ENCODE measurements at places on chromosomes 6 and 20.

GRCh38 chr6:134602123-134602522 lies 284.2 kb upstream of the SGK1 start:
- DNase-seq: no peak

- DNase-seq: no peak
Measured at GRCh38 chr6:134603561-134603960, 285.6 kb upstream of the SGK1 start.

DNA sequence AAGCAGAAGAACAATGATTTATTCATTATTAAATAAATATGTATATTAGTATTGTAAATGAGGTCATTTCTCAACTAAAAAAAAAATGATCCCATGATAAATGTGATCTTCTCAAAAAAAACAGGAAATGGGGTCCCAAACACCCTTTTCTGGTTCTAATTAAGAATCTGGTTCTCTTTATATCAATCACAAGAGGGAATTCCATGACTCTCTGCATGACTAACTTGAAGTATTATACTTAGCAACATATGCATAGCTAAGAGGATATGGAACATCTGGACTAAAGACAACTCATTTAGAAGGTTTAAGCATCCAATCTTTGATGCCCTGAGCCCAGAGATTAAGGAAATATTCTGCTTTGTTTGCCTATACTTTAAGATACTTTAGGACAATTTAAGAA lies 89.7 kb upstream of the EMILIN3 start:
- no peak for DNase-seq

DNA sequence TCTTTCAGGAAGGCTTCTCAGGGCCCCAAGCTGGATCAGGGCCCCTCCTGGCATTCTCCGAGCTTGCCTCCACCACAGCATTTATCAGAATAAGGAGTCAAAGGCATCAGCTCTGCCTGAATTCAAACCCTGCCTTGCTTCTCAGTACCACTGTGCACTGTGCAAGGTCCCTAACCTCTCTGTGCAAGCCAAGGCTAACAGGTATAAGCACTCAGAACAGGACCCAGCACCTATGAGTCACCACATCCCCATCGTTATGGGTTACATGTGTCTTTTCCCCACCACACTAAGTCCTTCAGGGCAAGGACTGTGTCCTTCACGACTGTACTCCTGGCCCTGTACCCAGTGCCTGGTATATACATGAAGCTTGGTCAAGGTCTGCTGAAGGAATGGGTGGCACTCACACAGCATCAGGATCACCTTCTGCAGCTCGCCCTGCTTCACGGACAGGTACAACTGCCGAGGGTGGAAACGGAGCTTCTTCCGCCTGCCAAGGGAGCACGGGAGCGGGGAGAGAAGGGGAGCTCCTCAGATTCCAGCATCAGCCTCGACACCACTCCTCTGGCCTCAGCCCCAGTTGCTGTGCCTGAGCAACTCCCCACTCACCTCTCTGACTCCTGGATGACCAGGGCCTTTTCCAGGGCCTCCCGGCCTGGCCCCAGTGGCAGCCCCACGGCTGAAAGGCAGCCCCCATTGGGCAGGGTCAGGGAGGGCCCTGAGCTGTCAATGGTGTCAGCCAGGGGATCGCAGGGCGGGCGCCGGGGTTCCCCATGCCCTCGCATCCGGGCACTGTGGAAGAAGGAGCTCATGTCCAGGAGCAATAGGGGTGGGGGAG lies 8.6 kb upstream of the SLC44A4 start:
- no peak for DNase-seq

- peak; percentile 50 for DNase-seq
Measured at GRCh38 chr20:44215125-44215524, 4.6 kb upstream of the OSER1 start.

- no peak for DNase-seq
Measured at GRCh38 chr20:50681359-50682064, 9.8 kb downstream of the RIPOR3 start.

- no peak for DNase-seq
Measured at GRCh38 chr20:37686762-37687477, 6.9 kb upstream of the CTNNBL1 start.

- DNase-seq: no peak
Measured at GRCh38 chr6:170057034-170057734, 233.7 kb downstream of the DLL1 start.

DNA sequence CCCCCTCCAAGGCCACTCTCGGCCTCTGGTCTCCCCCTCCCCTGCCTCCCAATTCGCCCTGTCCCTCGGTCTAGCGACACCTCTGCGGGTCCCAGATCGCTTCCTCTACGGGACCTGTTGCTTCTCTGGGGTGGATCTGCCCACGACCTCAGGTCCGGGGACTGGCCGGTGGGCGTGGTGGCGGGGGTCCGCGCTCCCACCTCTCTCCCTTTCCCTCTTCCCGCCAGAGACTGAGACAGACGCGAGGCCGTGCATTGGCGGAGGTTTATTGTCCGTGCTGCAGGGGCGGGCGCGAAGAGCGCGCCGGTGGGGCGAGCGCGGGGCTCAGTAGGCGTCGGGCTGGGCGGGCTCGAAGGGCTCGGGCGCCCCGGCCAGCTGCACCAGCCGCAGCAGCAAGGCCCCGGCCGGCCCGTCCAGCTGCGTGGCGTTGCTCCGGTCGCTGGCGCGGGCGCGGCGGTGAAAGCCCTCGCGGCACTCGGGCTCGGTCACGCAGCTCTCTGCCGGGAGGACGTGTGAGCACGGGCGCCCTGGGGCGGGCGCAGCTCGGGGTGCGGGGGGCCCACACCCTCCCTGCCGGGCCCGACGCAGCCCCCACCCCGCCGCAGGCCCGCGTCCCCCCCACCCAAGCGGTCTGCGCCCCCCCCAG lies 2.1 kb downstream of the AVP start:
- DNase-seq: peak; percentile 16

DNA sequence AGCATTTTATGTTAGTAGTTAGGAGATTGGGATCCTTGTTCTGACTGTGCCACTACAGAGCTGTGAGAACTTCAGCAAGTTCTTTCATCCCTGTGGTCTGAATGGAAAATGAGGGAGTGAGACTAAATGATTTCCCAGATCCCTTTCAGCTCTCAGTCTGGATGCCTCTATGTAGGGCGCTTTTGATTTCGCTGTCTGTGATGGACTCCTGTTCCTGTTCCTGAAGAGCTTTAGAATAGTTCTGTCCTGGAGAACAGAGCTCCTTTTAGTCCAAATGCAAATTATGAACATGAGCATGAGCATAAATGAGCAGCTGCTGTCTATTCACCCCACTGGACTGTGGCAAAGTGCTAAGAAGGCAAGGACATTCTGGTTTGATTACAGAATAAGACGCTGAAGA lies 61.4 kb upstream of the NT5E start:
- peak; percentile 44 for DNase-seq

DNA sequence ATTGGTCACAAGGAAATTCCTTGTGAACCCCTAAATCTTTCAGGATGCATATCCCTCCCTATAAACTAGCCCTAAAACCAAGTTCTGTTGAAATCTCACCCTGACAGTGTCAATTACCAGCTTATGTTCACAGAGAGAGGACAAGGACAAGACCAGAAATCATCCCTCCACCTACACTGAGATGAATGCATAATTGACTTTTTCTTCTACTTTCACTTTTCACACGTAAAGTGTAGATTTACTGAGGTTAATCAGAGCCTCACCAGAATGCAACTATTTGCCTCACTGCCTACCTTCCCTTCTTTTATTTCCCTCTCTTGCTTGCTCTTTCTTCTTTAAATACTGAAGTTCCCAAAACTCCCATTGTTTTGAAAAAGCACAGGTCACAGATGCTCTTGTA lies 15.3 kb upstream of the NKAIN2 start:
- DNase-seq: no peak

GRCh38 chr6:167091805-167092107 lies 31.1 kb upstream of the CCR6 start:
- no peak for DNase-seq

GRCh38 chr20:48295966-48296421 lies 510.7 kb upstream of the SULF2 start:
- DNase-seq: no peak

GRCh38 chr6:24721461-24722215 lies 2.7 kb upstream of the C6orf62 start:
- no peak for DNase-seq

- DNase-seq: no peak
Measured at GRCh38 chr20:47027042-47027441, 132.4 kb downstream of the EYA2 start.

DNA sequence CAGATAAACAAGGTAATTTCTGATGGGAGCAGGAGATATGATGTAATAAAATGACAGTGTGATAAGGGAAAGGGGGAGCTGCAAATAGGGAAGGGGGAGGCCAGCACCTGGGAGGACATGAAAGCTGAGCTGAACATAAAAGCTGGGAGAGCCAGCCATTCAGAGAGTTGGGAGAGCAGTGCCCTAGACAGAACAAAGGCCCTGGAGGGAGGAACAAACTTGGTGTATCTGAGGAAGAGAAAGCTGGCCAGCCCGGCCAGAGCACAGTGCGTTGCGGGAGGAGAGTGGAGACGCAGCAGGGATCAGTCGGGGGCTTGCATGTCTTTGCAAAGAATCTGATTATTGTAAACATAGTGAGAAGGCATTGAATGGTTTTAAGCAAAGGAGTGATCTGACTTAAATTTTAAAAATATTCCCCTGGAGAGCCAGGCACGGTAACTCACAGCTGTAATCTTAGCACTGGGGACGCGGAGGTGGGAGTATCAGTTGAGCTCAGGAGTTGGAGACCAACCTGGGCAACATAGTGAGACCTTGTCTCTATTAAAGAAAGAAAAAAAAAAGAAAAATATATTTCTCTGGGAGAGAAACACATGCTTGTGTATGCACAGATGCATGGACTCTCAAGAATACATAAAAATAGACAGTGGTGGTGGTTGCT lies 318.2 kb downstream of the ZFAND3 start:
- peak; percentile 37 for DNase-seq

DNA sequence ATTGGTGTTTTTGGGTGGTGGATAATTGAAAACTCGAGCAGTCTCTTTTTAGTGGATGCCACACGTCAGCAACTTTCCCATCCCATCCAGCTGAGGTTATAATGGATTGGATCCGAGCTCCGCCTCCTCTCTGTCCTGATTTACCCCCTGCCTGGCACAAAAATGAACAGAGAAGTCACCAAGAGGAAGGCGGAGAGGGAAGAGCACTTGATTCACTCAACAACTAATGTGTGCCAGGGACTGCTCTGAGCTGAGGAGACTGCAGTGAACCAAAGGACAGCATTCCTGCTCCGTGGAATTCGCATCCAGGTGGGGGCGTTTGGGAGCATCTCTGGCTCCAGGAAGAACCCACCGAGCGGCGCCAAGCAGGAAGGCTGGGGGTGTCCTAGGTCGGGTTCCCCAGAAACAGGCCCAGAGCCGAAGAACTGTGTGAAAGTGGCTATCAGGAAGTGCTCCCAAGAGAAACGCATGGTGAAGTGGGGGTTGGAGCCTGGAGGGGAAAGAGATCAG lies 95.8 kb upstream of the NAA20 start:
- no peak for DNase-seq

- DNase-seq: no peak
Measured at GRCh38 chr6:80250391-80250997, 144.0 kb downstream of the BCKDHB start.

GRCh38 chr20:6169251-6169650 lies 46.4 kb upstream of the FERMT1 start:
- no peak for DNase-seq

DNA sequence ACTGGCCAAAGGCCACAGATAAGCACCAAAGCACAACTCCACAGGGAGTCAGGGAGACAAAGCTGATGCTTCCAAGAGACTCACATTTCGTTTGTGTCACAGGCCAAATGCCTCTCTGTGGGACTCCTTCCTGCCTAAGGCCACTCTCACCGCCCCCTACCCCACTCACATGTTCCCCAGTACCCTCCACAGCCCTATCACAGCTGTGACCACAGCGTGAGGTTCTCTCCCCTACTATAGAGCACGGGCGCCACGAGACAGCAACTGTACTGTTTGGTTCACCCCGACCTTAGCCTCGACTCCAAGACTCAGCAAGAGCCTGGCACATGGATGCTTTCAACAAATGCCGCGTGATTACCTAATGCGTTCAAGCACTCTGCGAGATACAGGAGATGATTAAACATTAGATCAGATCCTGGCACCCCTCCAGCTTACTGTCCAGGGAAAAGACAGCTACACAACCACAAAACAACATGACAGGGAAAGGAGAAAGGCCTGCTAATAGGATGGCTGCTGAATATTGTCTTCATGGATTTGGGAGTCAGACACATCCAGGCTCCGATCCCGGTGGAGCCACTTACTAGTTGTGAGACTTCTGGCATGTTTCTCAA lies 105.5 kb downstream of the AGPAT4 start:
- no peak for DNase-seq

- no peak for DNase-seq
Measured at GRCh38 chr6:167420858-167421766, 96.2 kb downstream of the TTLL2 start.

DNA sequence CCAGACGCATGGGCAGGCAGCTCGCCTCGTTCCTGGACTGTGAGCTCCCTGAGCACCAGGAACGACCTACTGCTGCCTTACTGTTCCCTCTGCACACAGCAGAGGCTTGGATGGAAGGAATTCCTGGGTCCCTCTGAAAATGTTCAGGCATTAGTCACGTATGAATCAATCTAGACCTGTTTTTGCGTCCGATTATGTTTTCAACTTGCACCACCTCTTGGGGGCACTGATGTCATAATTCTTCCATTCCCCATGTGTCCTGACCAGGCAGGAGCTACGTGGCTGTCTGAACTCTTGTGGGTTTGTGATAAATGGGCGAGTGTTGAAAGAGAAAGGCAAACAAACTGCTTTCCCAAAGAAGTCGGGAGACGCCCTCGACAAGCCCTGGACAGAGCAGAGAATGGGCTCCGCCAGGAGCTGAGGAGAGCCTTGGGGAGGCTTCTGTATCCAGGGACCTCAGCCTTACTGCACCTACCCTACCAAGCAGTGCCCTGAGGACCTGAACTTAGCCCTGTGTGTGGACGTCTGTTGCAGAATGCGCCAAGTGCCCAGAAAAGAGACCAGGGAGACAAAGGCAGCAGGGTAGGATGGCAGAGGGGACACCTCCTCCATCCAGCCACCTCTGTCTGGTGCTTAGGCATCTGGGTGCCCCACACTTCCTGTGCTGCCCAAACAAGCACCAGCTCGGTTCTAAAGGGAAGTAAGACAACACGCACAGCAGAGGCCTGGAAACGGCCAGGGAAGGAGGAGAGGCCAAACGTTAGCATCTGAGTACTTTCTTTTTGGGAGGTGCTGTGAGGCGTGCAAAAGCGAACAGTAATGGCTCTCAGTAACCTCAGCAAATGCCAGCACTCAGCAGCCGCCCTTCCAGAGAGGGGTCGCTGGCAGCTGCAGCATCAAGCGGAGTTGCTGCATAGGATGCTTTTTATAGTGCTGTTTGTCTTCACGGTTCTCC lies 124.2 kb downstream of the LY86 start:
- DNase-seq: no peak
